ENCODE measurements at places on chromosomes 11 and 22.

DNA sequence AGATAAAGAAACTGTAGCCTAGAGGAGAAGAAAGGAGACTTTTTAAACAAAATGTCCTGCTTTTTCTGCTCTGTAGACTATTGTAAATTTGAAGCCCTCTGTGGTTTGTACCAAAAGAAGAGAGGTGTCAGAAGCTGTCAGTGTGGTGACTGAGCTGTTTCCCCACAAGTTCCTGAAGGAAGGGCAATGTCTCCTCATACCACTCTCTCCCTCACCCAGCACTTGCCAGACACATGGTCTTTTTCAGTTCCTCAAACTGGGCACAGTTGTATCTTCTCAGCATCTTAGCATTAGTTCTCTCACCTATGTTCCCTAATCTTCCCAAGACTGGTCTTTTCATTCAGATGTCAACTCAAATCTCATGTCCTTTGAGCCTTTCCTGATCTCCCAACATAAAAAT is 4.3 kb downstream of the BCO2 start:
- no peak for DNase-seq

GRCh38 chr22:17101475-17102296 is 16.9 kb downstream of the IL17RA start:
- no peak for DNase-seq

DNA sequence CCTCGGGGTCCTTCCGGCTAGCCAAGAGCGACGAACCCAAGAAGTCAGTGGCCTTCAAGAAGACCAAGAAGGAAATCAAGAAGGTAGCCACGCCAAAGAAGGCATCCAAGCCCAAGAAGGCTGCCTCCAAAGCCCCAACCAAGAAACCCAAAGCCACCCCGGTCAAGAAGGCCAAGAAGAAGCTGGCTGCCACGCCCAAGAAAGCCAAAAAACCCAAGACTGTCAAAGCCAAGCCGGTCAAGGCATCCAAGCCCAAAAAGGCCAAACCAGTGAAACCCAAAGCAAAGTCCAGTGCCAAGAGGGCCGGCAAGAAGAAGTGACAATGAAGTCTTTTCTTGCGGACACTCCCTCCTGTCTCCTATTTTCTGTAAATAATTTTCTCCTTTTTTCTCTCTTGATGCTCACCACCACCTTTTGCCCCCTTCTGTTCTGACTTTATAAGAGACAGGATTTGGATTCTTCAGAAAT is 1.9 kb upstream of the GCAT start:
- DNase-seq: no peak

GRCh38 chr11:110886288-110886970 is 174.2 kb upstream of the ARHGAP20 start:
- no peak for DNase-seq

- DNase-seq: no peak
Observed at GRCh38 chr11:40388097-40388818, 1071.2 kb downstream of the LRRC4C start.

- DNase-seq: no peak
Observed at GRCh38 chr11:34655335-34656008, 34.6 kb downstream of the EHF start.

DNA sequence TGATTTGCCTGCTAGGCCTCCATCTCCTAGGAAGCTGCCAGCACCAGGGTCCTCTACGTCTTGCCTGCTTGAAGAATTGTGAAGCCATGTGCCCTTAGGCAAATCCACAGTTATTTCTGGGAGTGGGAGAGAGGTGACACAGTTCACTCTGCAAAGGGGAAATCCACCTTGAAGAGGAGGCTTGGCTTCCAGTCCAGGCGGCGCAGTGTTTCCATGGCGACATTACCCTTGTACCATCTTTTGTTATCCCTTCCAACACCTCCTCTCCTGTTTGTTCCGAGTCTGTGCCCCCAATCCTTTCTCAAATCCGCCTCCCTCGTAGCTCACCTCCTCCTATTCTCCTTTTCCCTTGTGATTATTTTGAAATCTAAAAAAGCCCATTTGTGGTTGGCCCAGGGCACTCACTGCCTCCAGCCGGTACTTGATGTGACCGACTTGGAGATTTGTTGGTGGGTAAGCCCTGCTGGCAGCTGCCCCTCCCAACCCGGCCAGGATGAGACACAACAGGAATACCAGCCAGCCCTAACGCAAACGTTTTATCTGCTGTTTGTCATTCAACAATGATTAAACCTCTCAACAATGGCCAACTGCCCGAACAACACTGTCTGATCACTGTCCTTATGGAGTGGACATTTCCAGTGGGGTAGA is 18.4 kb downstream of the SYT13 start:
- DNase-seq: no peak

DNA sequence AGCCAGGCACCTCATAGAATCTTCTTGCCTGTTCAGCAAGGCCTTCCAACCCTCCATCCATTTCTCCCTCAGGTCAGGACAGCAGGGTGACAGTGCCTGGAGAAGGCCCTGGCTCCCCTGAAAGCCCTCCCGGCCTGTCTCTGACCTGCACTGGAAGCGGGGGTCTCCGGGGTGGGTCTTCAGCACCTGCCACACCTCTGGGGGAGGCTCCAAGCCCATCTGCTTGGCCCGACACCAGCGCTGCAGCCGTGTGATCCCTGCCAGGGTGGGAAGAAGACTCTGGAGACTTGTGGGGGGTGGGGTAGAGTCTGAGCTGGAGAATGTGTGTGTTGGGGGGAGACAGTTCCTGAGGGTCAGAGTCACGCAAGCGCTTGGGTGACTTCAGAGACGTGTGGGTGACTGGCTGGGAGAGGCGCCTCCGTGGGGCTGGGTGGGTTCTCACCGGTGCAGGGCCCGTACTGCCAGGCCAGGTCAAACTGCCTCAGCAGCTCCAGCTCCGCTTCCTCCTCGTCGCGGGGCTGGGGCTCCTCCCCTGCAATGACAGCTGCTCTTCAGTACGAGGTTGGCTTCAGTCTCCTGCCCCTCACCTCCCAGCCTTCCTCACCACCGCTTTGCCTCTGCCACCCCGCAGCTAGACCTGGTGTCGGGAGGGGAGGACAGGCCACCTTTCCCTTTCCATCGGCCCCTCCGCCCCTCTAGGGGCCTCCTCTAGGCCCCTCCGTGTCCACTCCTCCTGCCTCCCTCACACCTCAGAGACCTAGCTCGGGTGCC is 615 bp downstream of the POLD4 start:
- no peak for DNase-seq

- no peak for DNase-seq
Observed at GRCh38 chr22:35076630-35077029, 10.7 kb downstream of the ISX start.

- no peak for DNase-seq
Observed at GRCh38 chr22:47172771-47173534, 410.5 kb downstream of the TBC1D22A start.

- DNase-seq: no peak
Observed at GRCh38 chr11:13126430-13126829, 117.3 kb downstream of the RASSF10 start.

DNA sequence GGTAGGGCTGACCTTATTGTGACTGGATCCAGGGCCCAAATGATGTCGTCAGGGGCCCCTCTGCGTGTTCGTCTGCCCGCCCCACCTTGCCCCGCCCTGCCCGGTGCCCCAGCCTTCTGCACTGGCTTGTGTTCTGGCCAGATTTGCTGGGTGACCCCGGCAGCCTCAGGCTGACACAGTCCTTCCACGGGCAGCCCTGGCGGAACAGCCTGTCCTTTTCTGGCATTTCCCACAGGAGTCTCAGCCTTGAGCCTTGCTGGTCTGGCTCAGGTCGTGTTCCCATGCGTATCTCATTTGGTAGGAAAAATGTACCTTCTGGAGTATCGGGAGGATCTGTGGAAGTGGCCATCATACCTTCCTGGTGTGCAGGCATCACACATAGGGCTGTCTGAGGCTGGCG is 31.0 kb downstream of the IGHMBP2 start:
- no peak for DNase-seq

GRCh38 chr22:25078591-25078990 is 121.1 kb upstream of the CRYBB3 start:
- DNase-seq: no peak

DNA sequence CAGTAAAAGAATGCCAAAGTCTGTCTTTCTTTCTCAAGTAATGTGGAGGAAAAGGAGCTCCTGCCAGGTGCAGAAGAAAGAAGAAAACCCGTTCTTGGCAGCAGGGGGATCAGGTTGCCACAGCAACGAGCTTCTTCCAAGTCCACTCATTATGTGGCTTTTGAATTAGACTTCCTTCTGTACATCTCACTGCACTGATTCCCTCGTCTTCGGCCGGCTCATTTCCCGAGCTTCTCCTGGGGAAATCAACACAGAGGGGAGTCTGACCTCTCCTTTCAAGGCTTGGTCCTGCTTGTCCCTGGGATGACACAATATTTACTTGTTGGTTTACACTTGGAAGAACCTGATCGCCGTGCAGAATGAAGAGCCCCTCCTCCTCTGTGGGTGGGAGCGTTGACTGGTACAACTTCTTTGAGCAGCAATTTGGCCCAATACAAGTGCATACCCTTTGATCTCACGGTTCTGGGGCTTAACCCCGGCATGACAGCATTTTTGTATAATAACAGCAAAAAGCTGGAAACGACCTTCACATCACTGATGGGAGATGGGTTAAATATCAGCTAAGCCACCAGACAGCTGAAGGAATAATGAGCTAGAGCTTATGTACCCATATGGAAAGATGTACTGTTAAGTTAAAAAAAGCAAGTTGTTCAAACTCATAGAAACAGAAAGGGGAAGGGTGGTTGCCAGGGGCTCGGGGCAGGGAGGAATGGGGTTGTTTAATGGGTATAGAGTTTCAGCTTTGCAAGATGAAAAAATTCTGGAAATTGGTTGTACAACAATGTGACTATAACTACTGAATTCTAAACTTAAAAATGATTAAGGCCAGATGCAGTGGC is 35.4 kb downstream of the MCHR1 start:
- DNase-seq: no peak

- DNase-seq: no peak
Observed at GRCh38 chr11:126352163-126352562, 3.3 kb upstream of the ST3GAL4 start.

- no peak for DNase-seq
Observed at GRCh38 chr11:106161775-106162634, 84.5 kb downstream of the AASDHPPT start.

- DNase-seq: no peak
Observed at GRCh38 chr22:20083891-20084546, 4.0 kb downstream of the DGCR8 start.

- no peak for DNase-seq
Observed at GRCh38 chr11:104122836-104123235, 41.1 kb downstream of the PDGFD start.

DNA sequence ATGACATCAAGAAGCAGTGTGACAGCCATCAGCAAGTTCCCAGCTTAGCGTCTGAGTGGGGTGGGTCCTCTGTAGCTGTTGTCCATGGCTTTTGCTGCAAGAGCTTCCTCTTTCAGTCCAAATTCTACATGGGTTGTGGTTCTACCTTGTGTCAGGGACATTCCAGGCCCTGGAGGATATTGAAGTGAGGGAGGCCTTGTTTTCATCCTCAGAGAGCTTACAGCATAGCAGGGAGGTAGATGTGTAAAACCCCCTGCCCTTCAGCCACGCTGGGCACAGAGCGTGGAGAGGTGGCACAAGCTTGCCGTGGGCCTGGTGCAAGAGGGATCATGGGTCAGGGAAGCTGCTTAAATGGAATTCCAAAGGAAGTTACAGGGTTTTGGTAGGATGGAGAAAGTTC is 93.9 kb downstream of the GRIK4 start:
- DNase-seq: no peak

GRCh38 chr11:93784935-93785360 is 866 bp downstream of the MED17 start:
- no peak for DNase-seq

DNA sequence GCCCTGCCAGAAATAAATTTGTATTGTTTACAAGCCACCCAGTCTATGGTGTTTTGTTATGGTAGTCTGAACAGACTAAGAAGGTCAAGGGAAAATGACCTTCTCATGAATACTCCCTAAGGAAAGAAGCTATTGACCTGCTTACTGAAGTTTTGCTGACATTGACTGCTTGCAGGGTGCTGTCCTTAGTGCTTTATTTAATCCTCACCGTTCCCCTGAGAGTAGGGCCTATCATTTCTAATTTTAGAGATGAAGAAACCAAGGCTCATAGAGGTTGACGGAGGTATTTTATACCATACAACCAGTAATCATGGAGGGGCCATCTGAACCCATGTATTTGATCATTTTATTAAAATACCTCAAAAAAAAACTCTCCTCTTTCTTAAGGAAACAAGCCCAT is 66.7 kb upstream of the INCENP start:
- DNase-seq: no peak

GRCh38 chr22:33438273-33438672 is 380.1 kb upstream of the SYN3 start:
- DNase-seq: no peak

DNA sequence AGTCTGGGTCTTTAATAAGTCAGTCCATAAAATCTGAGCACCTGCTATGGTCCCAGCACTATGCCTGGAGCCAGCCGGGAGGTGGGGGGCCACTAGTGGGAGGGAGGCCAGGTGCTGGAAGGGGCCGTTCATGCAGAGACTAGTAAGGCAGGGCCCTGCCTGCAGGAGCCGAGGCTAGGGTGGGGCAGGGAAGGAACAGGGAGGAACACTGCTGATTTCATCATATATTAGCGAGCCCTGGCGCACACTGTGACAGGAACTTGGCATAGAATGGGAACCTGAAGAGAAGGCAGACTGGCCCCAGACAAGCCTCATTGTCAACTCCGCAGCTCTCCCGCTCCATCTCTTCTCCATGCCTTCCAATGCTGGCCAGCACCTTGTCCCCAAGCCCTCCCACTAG is 7.1 kb downstream of the VSIG10L2 start:
- DNase-seq: no peak

DNA sequence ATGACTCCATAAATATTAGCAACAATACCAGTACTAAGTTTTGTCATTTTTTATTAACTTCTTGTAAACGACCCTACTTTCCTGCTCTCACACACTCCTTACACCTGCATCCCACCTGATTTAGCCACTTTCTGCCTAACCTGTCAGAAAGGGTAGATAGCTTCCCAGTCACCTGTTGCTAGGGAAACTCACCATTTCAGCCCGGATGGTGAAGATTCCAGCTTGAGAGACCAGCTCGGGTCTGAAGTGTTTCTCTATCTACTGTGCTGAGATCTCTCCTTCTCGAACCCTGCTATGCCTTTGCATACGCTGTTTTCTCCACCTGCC is at the start of gene PARVG:
PARVG (plus strand) TSS at position 220 of the 327 bp plus-strand sequence. CDS start 2,405 bp downstream, outside the sequence.
- no peak for DNase-seq

GRCh38 chr11:29452146-29452545 is 564.7 kb downstream of the KCNA4 start:
- DNase-seq: no peak

DNA sequence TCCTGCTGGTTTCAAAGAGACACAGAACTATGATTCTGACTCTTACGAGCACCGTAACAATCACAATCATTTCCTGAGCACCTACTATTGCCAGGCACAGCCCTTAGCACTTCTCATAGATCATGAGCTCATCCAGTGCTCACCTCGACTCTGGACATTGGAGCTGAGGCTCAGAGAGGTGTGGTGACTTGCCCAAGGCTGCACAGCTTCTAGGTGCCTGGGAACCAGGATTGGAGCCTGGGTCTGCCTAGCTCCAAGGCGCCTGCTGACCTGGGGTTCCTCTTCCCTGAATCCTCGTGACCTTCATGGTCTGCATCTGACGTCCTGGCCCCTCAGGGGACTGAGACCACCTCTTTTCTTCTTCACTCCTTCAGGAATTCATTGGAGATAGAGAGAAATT is 50.6 kb upstream of the CRYBB3 start:
- DNase-seq: no peak
